ENCODE measurements at places on chromosomes 16 and 17.

DNA sequence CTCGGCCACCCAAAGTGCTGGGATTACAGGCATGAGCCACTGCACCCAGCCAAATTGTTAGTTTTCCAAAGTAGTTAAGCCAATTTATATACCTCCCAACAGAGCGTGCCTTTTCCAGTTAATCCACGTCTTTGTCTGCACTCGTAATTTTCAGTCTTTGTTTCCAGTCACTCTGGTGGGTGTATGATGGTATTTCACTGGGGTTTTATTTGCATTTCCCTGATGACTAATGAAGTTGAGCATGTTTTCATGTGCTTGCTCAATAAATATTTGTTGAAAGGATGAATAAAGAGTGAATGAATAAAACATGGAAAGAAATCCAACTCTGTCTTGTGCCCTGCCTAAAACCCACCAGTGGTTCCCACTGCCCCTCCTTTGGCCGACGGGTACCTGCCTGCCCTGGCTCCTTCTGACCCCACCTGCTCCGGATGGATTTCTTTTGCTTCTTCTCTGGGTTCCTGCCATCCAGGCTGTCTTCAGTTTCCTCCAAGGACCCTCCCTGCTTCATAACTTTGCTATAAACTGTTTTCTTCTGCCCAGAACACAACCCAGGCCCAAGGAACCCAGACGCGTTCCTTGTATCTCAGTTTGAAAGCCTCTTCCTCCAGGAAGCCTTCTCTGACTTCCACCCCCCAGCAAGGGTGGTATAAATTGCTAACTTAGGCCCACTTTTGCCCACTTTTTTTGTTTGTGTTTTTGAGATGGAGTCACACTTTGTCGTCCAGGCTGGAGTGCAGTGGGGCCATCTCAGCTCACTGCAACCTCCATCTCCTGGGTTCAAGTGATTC lies 3.0 kb upstream of the ABCC1 start:
- peak; percentile 94 for DNase-seq

- peak; percentile 48 for DNase-seq
These were observed 1.1 kb downstream of the ACSF2 start for GRCh38 chr17:50426814-50427787.

DNA sequence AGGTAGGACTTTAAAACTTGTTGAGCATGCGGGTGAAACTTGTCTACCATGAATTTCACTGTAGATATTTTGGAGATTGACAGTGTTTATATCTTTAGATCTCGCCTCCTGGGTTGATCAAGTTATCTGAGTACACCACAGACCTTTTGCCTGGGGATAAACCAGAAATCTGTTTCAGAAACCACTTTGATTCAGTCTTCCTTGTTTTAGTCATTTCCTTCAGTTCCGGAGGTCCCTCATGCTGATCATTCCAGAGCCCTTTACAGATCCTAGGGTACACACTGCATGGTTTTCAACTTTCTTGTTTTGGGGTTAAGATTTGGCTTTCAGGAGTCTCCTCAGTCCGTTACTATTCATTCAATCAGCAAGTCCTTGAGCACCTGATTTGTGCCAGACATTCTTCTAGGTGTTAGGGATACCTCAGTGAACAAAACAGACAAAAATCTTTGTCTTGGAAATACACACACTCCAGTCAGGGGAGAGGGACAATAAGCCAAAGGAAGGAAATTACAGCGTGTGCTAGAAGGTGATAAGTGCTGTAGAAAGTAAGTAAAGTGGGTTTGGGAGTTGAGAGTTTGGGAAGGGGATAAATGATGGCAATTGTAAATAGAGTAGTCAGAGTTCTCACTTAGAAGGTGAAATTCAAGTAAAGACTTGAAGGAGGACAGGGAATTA lies 12.2 kb downstream of the NOD2 start:
- no peak for DNase-seq

- DNase-seq: peak; percentile 5
These were observed 863 bp downstream of the ADPRM start for GRCh38 chr17:10698096-10698818.

All from epithelial cell of esophagus (primary cell).